ENCODE measurements at places on chromosomes 16 and 17.

DNA sequence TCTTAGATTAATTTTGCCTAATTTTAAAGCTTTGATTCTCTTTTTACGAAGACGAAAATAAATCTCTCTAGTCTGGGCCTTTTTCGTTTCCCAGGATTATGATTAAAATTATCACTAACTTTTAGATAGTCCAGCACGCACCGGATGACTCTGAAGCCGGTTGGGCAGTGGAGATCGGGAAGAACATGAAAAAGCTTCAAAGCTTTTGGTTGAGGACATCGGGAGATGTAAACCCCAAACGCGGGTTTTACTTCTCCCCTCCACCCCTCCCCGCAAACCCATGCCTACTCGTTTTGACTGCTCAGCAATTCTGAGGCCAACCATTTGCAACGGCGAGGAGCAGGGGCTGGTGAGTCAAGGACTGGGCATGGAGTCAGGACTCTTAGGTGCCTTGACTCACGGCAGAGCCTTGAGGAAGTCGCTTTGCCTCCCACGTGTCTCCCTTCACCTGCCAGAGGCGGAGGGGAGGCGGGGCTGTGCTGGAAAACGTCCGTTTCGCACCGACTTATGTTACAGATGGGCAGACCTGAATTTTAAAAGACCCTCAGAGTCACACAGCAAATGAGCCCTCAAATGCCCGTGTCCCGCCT is 989 bp upstream of the DUSP14 start:
- peak; percentile 99 for DNase-seq

DNA sequence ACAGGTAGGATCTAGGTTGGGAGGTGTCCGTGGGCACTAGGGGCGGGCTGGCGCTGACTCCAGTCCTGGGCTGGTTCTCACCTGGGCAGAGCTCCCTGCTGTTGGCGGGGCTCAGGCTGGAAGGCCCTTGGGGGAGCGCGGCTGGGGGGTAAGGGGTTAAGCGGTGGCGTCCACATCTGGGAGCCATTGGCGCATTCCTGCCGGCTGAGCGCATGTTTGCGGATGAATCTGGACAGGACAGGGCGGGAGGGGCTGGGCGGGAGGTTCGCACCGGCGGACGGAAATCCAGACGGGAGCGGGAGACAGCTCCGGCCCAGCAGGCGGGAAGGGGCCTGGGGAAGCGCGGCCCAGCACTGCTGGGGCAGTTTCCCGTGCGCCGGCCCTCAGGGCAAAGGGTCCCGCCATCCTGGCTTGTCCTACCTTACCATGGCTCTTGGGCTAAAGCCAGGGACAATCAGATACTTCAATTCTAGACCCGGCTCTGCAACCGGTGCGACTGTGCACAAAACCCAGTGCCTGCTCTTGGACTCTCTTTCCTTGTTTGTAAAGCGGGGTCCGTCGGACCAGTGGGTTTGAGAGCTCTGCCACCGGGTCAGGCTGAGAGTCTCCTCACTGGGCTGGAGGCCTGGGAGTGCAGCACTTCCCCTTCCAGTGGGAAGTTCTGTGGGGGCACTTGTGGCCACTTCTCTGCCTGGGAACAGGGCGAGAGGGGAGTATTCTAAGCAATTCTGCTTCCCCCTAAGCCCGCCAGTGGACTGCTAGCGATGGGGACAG is 7.8 kb downstream of the RARA start:
- peak; percentile 93 for DNase-seq

DNA sequence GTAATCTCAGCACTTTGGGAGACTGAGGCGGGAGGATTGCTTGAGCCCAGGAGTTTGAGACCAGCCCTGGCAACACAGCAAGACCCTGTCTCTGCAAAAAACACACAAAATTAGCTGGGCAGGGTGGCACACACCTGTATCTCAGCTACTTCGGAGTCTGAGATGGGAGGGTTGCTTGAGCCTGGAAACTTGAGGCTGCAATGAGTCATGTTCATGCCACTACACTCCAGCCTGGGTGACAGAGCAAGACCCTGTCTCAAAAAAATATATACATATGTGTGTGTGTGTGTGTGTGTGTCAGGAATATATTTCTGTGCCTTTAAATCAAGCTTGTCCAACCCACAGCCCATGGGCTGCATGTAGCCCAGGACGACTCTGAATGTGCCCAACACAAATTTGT is 55.2 kb downstream of the CRISPLD2 start:
- DNase-seq: no peak

DNA sequence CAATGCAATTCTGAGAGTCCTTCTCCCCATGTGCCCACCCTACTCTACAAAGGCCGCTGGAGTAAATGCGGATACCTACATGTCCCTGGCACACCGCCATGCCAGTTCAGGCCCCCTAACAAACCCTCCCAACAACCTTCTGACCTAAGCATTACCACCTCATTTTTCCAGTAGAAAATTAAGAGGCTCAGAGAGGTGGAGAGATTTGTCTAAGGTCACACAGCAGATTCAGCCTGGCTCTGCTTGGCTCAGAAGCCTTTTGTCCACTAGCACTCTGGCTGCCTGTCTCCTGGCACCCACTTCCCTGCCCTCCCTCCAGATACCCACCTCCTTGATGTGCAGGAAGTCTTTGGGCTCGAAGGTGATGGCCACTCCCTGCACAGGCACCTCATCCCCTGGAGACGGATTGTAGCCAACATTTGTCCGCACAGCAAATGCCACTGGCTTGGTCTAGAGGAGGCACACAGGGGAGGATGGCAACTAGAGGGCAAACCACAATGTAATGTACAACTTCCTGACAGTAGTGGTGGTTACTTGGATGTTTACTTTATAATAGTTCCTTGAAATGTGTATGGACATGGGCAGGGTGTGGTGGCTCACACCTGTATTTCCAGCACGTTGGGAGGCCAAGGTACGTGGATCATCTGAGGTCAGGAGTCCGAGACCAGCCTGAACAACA is 10.2 kb downstream of the CACNB1 start:
- DNase-seq: no peak

DNA sequence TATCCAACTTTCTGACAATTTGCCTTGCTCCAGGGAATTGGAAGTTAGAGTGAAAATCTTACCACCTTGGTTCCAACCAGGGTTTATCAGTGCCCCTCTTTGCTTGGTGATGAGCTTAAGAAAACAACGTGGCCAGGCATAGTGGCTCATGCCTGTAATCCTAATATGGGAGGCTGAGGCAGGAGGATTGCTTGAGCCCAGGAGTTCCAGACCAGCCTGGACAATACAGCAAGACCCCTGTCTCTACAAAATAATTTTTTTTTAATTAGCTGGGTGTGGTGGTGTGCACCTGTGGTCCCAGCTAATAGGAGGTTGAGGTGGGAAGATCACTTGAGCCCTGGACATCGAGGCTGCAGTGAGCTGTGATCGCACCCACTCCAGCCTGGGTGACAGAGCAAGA is 21.4 kb downstream of the SLC7A6 start:
- no peak for DNase-seq

GRCh38 chr17:58279736-58280479 is 827 bp downstream of the MPO start:
- DNase-seq: no peak

GRCh38 chr16:54389836-54390494 is 103.4 kb upstream of the IRX3 start:
- no peak for DNase-seq

- DNase-seq: no peak
Observed at GRCh38 chr17:81222620-81222905, 202 bp downstream of the CEP131 start.

GRCh38 chr17:49518346-49519078 is 23.4 kb downstream of the NGFR start:
- no peak for DNase-seq

- peak; percentile 86 for DNase-seq
Observed at GRCh38 chr16:22425036-22425801, 50.8 kb upstream of the CDR2 start.

DNA sequence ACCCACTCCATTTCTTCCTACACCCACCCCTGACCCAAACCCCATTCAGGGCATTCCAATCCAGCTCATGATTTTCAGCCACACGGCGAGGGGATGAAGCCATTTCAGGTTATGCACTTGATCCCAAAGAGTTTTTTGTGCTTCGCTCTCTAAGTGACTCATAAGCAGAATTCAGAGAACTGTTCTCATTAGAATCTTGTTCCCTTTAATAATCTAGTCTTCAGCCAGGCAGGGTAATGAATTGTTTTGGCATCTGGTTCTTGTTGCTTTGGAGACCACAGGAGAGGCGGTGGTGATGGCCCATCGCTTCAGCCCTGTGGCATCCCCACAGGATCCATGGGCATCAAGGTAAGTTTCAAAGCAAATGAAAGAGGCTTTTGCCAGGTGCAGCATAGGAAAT is 4.8 kb upstream of the KRT31 start:
- peak; percentile 28 for DNase-seq

Measured in GM23248 (cell line).